ENCODE measurements at places on chromosomes 7 and 10. TPM values are rescaled to one million over a fixed set of nuclear protein-coding genes. Genes with fewer than 3 reads are reported as not detected.

DNA sequence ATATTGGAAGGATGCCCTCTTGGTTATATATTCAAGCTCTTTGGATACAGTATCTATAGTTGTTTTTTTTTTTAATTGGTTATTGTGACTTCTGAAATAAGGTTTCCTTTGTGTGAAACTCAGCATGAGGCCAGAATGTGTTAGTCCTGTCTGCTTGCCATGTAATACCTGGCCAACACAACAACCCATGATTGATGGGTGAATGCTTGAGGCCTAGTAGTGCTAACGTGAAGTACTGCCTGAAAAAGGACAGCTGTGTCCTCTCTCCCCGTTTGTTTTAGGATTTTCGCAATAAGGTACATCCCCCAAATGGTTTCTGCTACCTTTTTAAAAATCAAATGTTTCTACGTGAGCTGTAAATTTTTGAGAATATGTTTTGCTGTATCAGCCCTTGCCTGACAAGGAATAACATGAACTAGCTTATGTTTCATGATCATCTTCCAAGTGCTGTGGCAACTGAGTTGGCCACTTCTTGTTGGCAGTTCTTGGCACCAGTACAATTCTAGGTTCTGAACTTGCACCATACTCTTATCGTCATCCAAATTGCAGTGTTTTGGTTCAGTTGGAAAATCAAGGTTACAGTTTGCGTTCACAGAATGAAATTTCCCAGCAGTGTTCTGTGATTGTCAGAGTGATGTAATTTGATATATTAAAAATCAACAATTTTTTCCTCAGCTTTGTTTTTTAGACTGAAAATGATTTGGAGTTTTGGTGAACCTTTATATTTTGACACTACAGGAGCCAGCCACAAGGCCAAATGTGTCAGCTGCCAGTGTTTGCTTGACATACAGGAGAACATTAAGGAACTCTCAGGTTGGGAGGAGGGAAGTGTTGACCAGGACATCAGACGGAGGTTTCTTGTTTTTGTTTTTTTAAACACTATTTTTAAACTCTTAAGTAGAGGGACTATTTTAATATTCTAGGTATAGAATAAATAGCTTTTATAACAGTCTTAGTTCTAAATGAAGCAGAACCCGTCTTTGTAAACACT is 13.5 kb upstream of the ASCC1 start:
- H3K27ac ChIP-seq = peak overlapping the region; percentile 58
- H3K4me1 ChIP-seq = peaks cover 5% of the 10 kb centered on the region

- H3K27ac ChIP-seq = no peak overlapping the region
- H3K36me3 ChIP-seq = no peaks in the 10 kb centered on the region
- no peak for DNase-seq
- H3K4me3 ChIP-seq = no peak overlapping the region
- H3K4me1 ChIP-seq = no peaks in the 10 kb centered on the region
Measured at GRCh38 chr7:1283337-1283736, 50.7 kb downstream of the UNCX start.

- H3K27ac ChIP-seq = peak overlapping the region; percentile 99
- no peak for DNase-seq
- peak overlapping the region; percentile 20 for H3K4me3 ChIP-seq
- peaks cover 62% of the 10 kb centered on the region for H3K4me1 ChIP-seq
Measured at GRCh38 chr10:89278034-89278535, 23.8 kb upstream of the IFIT2 start.

- H3K27ac ChIP-seq = no peak overlapping the region
- H3K36me3 ChIP-seq = peaks cover 22% of the 10 kb centered on the region
- H3K4me1 ChIP-seq = no peaks in the 10 kb centered on the region
- H3K27me3 ChIP-seq = no peaks in the 10 kb centered on the region
- no peak for DNase-seq
Measured at GRCh38 chr7:32921896-32922295, 30.3 kb upstream of the KBTBD2 start.

DNA sequence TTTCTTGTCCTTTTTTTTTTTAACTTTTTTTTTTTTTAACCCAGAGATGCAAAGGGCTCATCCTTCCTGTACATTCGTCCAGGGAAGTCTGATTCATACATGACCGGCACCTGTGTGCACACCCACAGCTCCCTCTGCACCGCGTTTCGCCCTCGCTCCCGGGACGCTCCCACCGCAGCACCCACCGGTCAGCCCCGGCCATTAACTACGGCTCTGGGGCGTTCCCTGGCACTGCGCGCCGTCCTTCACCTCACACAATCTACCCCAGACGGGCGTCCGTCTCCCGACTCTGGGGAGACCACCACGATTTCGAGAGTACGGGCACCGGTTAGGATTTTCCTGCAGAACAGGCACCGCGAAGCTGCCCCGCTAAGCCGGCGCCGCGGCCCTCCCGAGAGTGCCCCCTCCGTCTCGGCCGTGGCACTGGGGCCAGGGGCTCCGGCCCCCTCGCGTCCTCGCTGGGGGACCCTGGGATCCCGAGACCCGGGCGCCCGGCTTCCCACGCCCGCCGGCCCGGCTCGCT is 452 bp downstream of the ATE1 start:
- H3K27me3 ChIP-seq = no peaks in the 10 kb centered on the region
- H3K4me1 ChIP-seq = peaks cover 10% of the 10 kb centered on the region
- peak; percentile 82 for DNase-seq

GRCh38 chr7:27064661-27065060 is 31.1 kb downstream of the HOXA1 start:
- H3K27ac ChIP-seq = peak overlapping the region; percentile 68
- H3K36me3 ChIP-seq = no peaks in the 10 kb centered on the region
- H3K27me3 ChIP-seq = no peaks in the 10 kb centered on the region

GRCh38 chr7:108581655-108582491 is 12.2 kb downstream of the DNAJB9 start:
- peaks cover 3% of the 10 kb centered on the region for H3K4me1 ChIP-seq
- no peak for DNase-seq
- no peak overlapping the region for H3K27ac ChIP-seq

DNA sequence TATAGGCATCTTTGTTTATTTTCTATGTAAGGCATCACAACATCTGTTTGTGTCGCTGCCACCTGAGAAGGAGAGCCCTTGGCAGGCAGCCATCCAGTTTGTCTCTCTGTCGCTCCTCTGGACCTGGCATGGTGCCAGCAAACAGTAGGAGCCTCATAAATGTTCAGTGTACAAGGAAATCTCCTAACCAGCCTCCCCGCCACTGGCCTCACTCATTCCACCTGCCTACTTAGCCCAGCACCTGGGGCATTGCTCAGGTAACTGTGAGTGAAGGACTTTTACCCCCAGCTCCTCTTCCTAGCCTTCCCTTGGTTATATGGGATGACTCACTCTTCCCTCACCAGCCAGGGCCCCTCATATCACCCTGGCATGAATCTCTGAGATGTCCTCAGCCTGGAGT is 61.7 kb upstream of the NPTX2 start:
- no peak overlapping the region for H3K27ac ChIP-seq
- H3K36me3 ChIP-seq = no peaks in the 10 kb centered on the region
- no peak for DNase-seq
- H3K4me3 ChIP-seq = no peak overlapping the region

DNA sequence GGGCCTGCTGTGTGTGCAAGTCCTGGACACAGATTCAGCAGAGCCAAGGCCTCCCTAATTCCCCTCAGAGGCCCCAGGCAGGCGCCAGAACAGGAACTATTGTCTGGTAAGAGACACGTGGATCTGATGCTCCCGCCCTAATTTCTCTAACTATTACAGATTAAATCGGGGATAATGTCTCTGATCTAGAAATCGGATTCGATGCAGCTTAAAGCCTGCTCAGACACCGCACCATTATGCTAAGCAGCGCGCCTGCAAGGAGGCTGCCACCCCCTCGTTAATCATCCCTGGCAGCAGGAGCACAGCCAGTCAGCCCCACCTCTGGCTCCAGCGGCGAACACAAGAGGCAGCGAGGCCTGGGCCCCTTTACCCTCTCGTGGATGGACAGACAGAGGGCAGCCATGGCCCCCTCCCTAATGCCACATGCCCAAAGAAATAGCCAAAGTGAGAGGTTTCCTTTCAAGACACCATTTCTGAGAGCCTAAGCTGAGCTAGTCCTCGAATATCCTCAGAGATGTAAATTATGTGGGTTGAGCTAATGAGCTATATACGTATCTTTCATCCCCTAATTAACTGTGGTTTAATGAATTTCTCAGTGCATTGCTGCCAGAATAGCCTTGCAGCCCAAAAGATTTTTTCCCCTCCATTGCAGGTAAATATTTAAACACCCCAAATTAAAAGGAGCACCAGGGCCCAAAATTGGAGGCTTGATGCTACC is 122.1 kb downstream of the GRID1 start:
- no peak overlapping the region for H3K4me3 ChIP-seq
- peak; percentile 61 for DNase-seq
- no peak overlapping the region for H3K27ac ChIP-seq
- no peaks in the 10 kb centered on the region for H3K4me1 ChIP-seq

- H3K4me1 ChIP-seq = peaks cover 6% of the 10 kb centered on the region
- no peaks in the 10 kb centered on the region for H3K27me3 ChIP-seq
- no peak overlapping the region for H3K27ac ChIP-seq
- peaks cover 10% of the 10 kb centered on the region for H3K36me3 ChIP-seq
- DNase-seq = peak; percentile 98
- H3K4me3 ChIP-seq = no peak overlapping the region
Measured at GRCh38 chr7:1432411-1433082, 26.7 kb downstream of the MICALL2 start.

GRCh38 chr7:138645284-138645683 is 55.9 kb downstream of the SVOPL start:
- no peaks in the 10 kb centered on the region for H3K27me3 ChIP-seq
- no peak overlapping the region for H3K27ac ChIP-seq
- H3K36me3 ChIP-seq = no peaks in the 10 kb centered on the region
- no peaks in the 10 kb centered on the region for H3K4me1 ChIP-seq
- no peak overlapping the region for H3K4me3 ChIP-seq

DNA sequence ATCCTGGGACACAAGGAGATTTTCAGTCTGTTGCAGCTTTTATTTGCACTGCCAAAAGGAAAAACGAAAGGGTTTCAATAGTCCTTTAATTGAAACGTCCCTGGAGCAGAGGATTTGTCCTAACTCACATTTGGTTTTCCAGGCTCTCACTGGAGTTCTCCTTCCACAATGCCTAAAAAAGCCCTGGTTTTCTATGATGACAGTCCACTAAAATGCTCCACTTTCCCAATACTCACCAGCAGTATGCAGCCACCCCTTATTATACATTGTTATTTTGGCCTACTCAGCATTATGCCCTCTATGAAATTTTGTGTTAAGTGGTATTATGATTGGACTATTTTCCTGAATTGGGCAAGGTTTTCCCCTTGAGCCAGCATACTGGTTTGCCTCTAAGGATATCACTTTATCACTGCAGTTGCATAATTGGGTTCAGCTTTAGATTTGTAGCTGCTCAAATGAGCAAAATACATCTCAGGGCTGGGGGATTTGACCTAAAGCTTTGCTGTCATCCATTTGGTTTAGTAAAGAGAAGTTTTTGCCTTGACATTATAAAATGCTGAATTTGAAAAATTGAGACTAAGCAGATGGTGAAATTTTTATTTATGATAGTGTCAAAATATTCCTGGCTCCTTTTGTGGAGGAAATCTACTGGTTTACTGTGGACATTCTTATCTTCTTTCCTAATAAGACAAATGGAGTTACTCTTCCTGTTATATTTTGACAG is 239.2 kb downstream of the RNLS start:
- H3K27ac ChIP-seq = no peak overlapping the region
- H3K4me1 ChIP-seq = no peaks in the 10 kb centered on the region
- no peak for DNase-seq

DNA sequence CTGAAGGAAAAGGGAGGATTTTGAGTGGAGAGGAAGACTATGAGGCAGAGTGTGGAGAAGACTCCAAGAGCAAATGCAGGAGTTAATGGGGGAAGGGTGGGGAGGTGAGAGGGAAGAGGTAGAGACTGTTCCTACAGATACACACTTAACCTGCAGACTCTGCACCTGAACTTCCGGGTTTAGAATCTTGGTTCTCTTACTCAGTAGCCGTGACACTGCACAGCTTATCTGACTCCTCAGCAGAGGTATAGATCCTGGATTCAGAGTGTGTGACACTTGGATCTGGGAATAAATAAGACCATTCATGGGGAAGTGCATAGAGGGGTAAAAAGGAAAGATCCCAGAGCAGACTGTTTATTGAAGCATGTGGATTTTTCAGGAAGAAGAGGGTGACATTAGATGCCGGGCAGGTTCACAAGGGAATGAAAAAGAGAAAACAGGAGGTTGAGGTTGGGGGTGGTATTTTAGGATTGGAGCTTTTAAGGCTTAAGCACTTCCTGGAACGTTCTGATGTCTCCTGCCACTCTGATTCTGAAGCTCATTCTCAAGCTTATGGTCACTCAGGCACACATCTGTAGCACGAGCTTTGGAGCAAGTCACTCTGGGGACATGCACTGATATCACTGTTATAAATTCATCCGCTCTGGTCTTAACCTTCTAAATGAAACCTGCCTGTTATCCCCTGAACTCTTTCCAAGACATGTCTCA is 5.7 kb upstream of the ZC3HAV1L start:
- peaks cover 10% of the 10 kb centered on the region for H3K36me3 ChIP-seq
- DNase-seq = no peak
- H3K4me1 ChIP-seq = no peaks in the 10 kb centered on the region
- H3K4me3 ChIP-seq = no peak overlapping the region
- H3K27ac ChIP-seq = no peak overlapping the region

GRCh38 chr10:21176934-21177480 is 279.9 kb upstream of the NEBL start:
- H3K36me3 ChIP-seq = no peaks in the 10 kb centered on the region
- H3K4me1 ChIP-seq = no peaks in the 10 kb centered on the region
- no peak overlapping the region for H3K4me3 ChIP-seq
- DNase-seq = no peak
- H3K27ac ChIP-seq = no peak overlapping the region

GRCh38 chr7:7707806-7708205 is 10.6 kb downstream of the RPA3 start:
- no peaks in the 10 kb centered on the region for H3K27me3 ChIP-seq
- no peak overlapping the region for H3K27ac ChIP-seq
- no peaks in the 10 kb centered on the region for H3K36me3 ChIP-seq
- peaks cover 9% of the 10 kb centered on the region for H3K4me1 ChIP-seq

DNA sequence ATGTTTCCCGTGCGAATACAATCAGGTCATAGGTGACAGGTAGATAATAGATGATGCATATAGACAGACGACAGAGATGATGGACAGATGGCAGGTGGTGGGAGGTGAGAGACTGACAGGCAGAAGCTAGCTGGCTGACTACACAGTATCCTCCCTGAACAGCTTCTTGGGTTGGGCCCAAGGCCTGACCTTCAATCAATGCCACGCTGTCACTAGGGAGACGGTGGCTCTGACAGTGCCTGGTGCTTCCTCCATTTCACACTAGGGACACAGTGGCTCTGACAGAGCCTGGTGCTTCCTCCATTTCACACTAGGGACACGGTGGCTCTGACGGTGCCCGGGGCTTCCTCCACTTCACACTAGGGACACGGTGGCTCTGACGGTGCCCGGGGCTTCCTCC is 200.1 kb downstream of the DIP2C start:
- H3K4me3 ChIP-seq = no peak overlapping the region
- no peaks in the 10 kb centered on the region for H3K36me3 ChIP-seq
- H3K27me3 ChIP-seq = no peaks in the 10 kb centered on the region
- H3K4me1 ChIP-seq = peaks cover 24% of the 10 kb centered on the region
- no peak overlapping the region for H3K27ac ChIP-seq
- no peak for DNase-seq

Gene DKK1
- 66.2 TPM for total RNA-seq

Gene STK32C
- 14.5 TPM for total RNA-seq

Gene HIF1AN
- 15.2 TPM for total RNA-seq

Gene LIPK
- not detected for total RNA-seq

Gene SPDYE2B
- not detected for total RNA-seq

Gene DCLRE1A
- total RNA-seq = 5.1 TPM

Gene SEPTIN14
- not detected for total RNA-seq

Gene CYCS
- total RNA-seq = 21.5 TPM

Gene ACHE
- under 0.01 TPM for total RNA-seq
